ENCODE measurements at places on chromosomes 12 and 14. TPM values are rescaled to one million over a fixed set of nuclear protein-coding genes. Genes with fewer than 3 reads are reported as not detected.

IFI27 gene
- total RNA-seq: 480 TPM

TAS2R13 gene
- total RNA-seq: 2.3 TPM

IL26 gene
- total RNA-seq: 0.38 TPM

STXBP6 gene
- 1.2 TPM for total RNA-seq

VWF gene
- total RNA-seq: 92.5 TPM

Data from esophagus squamous epithelium (tissue), 5 donors.